ENCODE measurements at places on chromosomes 7 and 10.
A peak's percentile ranks its signal among the peaks of the same experiment; 100 is the strongest.

GRCh38 chr10:92678206-92678605 is 11.5 kb upstream of the HHEX start:
- no peak for DNase-seq

DNA sequence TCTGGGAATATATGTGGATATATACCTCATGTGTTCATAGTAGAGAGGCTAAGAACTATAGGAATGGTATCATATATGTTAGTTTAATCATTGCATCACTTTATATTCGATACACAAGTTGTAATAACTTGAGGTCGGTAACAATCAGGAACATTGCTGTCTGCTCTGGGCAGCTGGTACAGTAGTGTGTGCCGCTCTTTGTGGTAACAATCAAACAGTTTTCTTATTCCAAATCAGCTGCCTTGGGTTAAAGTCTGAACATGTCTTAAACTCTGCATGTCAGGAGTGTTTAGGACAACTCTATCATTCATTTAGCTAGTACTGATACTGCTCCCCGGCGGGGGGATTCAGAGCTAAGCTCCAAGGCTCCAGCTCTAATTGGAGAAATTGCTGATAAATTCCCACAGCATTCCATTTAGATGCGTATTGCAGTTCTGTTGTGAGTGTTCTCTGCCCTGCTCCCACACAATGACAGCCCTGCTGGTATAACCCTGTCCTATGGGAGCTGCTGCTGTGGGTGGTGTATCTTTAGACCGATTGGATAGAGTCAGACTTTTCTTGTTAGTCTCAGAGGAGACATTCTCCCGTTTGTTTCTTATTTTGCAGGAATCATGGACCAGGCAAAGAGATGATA is 707.5 kb upstream of the FZD8 start:
- DNase-seq = no peak

DNA sequence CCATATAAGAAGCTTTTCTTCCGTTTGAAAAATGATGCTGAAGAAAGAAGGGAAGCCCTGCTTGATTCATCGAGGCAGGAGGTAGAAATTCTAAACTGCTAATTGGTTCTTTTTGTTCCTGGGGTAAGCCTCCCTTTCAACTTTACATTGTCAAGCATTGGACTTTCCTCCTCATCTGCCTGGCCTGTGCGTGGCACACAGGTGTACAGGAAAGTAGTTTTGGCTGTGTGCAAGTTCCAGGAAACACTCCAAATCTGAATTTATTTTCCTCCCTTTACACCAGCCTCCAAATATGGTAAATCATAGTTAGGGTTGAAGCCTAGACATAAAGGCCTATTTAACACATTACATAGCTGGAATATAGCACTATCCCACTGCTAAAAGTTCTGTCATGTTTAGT is 18.2 kb upstream of the RELN start:
- DNase-seq = no peak

DNA sequence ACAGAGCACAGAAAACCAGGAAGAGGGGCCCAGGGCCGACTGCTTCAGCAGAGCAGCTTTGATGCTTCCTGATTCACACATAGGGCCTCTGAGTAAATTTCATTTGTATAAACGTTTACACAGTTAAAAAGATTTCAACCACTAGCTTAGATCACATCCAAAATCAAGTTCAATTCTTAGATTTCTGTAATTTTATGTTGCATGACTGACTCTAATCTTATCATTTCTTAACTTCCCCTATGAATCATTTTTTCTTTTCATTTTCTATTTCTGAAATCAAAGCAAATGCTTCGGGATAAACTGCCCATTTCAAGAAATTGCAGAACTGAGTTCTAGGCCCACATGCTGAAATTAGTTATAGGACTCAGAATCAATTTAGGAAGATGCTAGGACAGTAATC is 224.7 kb downstream of the INHBA start:
- DNase-seq = peak; percentile 79

All from inflammatory macrophage treated with lipopolysaccharide for 4 hours (primary cell).